Breast epithelium (tissue), 4 donors: ENCODE measurements at places on chromosomes 6 and 20.

DNA sequence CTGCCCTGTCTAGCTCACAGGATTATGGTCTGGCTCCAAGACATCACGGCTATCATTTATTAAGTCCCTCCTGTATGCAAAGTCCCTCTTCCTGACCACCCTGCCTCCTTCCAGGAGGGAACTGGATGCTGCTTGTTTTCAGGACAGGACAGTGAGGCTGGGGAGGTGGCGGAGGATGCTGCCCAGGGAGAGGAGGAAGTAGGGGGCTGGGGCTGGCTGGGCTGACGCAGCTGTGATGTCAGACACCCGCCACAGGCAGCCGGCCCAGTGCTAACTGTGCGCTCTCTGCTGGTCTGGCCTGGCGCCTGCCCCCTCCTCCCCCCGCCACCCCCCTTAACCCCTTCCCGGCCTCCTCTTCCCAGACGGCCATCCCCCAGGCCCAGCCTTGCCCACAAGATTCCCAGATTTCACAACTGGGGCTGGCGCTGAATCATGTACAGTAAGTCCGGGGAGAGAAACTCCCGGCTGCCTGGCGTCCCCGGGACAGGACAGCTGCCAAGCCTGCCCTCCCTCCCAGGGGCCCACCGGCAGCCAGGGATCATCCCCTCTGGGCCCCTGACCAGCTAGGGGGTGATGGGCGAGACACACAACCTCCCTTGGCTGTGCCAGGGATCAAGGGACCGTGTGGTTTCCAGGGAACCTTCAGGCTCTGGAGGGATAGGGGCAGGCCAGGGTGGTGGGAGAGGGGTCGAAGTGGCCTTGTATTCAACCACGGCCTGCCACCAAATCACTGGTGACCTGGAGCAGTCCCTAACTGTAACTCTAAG is 118.1 kb downstream of the CEBPB start:
- peaks cover 50% of the 10 kb centered on the region for H3K4me1 ChIP-seq
- no peaks in the 10 kb centered on the region for H3K27me3 ChIP-seq
- no peak overlapping the region for H3K4me3 ChIP-seq
- DNase-seq: peak; percentile 77
- peak overlapping the region; percentile 91 for H3K27ac ChIP-seq

- DNase-seq: no peak
- no peak overlapping the region for H3K4me3 ChIP-seq
- H3K27me3 ChIP-seq: no peaks in the 10 kb centered on the region
Observed at GRCh38 chr6:169274781-169275180, 21.1 kb upstream of the THBS2 start.

DNA sequence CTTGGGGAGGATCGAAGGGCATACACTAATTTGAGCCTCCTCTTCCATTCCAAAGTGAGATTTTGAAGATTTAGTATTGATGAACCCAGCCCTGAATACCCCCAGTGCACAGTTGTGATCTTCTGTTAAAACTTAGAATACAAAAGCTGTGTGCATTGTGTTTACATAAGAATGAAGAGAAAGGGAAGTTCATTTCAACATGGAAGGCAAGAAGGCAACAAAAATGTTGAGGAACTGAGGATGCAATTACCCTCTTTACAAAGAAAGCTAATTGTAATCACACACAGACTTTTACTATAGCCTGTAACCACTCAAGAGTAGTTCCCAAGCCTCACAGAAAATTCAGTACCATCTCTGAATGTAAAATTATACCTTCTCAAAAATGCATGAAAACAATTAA is 49.3 kb downstream of the GFOD1 start:
- H3K4me1 ChIP-seq: peaks cover 3% of the 10 kb centered on the region
- H3K27me3 ChIP-seq: no peaks in the 10 kb centered on the region
- DNase-seq: no peak

DNA sequence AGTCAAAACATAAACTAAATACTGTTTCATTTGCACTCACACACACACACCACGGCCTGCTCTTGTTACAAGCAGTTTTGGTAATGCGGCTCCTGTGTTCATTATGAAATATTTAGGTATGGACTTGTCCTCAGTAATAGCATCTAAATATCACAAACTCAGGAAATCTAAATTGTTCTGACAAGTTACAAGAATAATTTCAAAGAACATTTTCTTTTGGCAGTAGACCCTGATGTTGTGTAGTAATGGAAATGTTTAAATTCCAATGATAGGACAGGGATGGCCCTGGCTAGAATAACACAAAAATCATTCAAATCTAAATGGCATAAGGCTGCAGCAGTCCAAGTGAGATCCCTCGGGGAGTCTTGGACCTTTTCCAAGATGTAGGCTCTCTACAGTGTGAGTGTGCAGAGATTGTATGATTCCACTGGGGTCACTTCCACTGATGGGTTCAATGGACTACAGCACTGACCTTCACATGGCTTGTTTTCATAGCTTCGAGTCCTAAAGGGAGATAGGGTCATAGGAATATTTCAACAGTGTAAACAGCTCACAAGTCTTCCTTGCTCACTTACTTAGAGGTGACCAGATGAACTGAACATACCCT is 210.6 kb upstream of the PLCB4 start:
- no peaks in the 10 kb centered on the region for H3K36me3 ChIP-seq
- no peaks in the 10 kb centered on the region for H3K27me3 ChIP-seq
- H3K4me1 ChIP-seq: no peaks in the 10 kb centered on the region
- DNase-seq: no peak

DNA sequence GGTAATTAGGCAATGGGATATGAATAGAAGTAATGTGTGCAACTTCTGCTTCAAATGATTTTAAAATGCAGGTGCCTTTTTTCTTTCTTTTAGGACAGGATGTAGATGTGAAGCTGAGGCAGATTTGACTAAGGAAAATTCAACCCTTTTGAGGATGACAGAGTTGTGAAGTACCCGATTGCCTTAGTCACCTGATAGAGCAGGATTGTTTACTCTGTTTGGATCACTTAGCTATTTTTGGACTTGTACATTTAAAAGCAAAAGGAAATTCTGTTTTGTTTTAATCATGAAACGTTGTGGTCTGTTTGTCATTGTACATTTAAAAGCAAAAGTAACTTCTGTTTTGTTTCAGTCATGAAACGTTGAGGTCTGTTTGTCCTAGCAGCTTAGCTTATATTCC is 143.4 kb downstream of the FAM83B start:
- no peak overlapping the region for H3K4me3 ChIP-seq
- no peak overlapping the region for H3K27ac ChIP-seq
- H3K27me3 ChIP-seq: no peaks in the 10 kb centered on the region
- DNase-seq: no peak

- no peaks in the 10 kb centered on the region for H3K27me3 ChIP-seq
- no peak overlapping the region for H3K27ac ChIP-seq
- H3K4me3 ChIP-seq: no peak overlapping the region
- H3K4me1 ChIP-seq: no peaks in the 10 kb centered on the region
- no peak for DNase-seq
- H3K36me3 ChIP-seq: no peaks in the 10 kb centered on the region
Observed at GRCh38 chr20:14576196-14576877, 238.9 kb upstream of the FLRT3 start.

DNA sequence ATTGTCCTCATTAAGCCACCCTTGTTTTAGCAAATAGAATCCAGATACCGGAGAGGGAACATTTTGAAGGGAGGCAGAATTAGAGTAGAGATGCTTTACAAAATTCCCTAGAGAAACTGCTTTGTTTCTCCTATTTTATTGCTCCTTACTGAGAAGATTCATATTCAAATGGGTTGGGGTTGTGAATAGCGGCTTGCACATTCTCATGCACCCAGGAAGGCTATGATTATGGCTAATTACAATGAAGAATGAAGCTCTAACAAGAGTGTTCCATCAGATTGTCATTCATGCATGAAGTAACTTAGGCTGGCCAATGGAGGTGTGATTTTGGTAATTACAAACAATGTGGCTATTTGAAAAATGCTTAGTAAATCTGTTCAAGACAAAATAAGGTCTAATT is 129.6 kb downstream of the PACRG start:
- no peaks in the 10 kb centered on the region for H3K4me1 ChIP-seq
- no peaks in the 10 kb centered on the region for H3K27me3 ChIP-seq
- peak overlapping the region; percentile 59 for H3K27ac ChIP-seq
- no peaks in the 10 kb centered on the region for H3K36me3 ChIP-seq
- DNase-seq: no peak

DNA sequence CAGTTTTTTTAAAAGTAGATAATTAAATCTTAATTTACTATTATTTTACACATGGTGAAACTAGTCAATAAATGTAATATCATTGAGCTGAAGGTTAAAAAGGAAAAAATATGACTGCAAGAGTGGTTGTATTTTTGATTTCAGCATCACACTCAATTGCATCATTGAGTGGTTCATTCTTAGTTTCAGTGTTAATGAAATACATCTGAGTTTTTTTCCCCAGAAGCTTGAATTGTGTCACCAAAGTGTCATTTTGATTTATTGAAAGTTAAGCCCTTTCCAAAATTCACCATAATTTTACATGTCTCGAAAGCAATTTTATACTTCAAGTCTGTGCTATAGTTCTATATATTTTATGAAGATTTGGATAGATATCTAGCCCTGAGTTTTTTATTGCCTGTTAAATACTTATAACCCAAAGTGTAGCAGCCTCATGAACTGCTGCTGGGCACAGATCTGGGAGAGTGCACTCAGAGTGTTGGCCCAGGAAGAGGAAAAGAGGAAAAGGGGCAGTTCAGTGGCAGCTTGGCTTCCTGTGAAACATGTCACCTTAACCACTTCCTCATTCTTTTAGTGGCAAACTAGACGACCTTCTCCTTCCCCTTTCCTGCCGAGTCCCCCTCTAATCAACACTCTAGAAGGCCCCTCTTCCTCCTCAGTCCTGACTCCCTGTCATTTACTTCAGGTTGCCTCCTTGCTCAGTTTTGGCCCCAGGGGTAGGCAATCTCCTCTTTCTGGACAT is 140.7 kb downstream of the ESR1 start:
- no peaks in the 10 kb centered on the region for H3K4me1 ChIP-seq
- H3K27me3 ChIP-seq: no peaks in the 10 kb centered on the region
- no peaks in the 10 kb centered on the region for H3K36me3 ChIP-seq
- H3K4me3 ChIP-seq: no peak overlapping the region

DNA sequence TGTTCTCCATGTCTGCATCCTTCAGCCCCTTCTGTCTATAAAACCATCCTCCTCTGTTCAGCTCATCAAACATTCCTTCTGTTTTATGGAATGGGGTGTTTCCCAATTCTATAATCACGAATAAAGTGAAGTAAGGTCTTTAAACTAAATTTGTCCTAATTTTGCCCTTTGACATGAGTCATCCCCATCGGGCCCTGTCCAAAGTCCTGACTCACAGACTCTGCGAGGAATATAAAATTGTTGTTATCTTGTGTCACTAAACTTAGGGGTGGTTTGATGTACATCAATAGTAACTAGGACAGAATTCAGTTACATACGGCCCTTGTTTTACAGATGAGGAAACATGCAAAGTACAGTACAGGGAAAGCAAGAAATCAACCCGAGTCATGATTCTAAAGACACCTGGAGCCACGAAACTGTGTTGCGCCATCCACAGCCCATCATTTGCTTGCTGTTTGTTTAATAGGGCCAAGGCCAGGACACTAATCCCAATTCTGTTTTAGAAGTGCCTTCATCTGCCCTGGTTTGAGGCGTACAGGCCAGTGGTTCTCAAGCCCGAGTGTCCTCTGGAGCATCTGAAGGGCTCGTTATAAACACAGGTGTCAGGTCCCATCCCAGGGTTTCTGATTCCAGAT is 2.8 kb downstream of the ACSS1 start:
- no peak for DNase-seq
- no peak overlapping the region for H3K4me3 ChIP-seq
- H3K36me3 ChIP-seq: no peaks in the 10 kb centered on the region
- no peak overlapping the region for H3K27ac ChIP-seq
- H3K4me1 ChIP-seq: peaks cover 24% of the 10 kb centered on the region
- no peaks in the 10 kb centered on the region for H3K27me3 ChIP-seq

GRCh38 chr6:125863023-125863422 is 72.3 kb downstream of the NCOA7 start:
- no peak for DNase-seq
- H3K4me3 ChIP-seq: no peak overlapping the region
- H3K27me3 ChIP-seq: no peaks in the 10 kb centered on the region
- H3K4me1 ChIP-seq: no peaks in the 10 kb centered on the region
- H3K36me3 ChIP-seq: no peaks in the 10 kb centered on the region
- no peak overlapping the region for H3K27ac ChIP-seq

- H3K4me1 ChIP-seq: no peaks in the 10 kb centered on the region
- no peaks in the 10 kb centered on the region for H3K27me3 ChIP-seq
- H3K36me3 ChIP-seq: no peaks in the 10 kb centered on the region
- DNase-seq: peak; percentile 71
Observed at GRCh38 chr6:64330694-64331307, 695.2 kb downstream of the PHF3 start.

DNA sequence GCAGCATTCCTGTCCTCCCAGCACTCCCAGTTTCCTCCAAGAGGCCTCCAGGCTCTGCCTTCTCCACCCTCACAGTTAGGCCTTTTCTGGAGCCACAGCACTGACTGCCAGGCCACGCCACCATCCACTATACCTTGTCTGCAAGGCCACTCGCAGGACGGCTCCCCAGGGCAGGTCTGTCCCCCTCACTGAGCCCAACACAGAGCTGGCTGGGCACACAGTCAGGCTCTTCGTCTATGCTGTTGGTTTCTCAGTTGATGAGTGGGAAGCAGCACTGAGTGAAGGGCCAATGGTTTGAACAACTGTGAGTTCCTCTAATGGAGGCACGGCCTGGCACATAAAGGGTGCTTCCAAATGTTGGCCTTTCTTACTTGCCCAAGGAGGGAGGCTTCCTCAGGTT is 95.2 kb downstream of the GRM4 start:
- H3K36me3 ChIP-seq: no peaks in the 10 kb centered on the region
- H3K27me3 ChIP-seq: no peaks in the 10 kb centered on the region
- H3K4me3 ChIP-seq: no peak overlapping the region
- H3K27ac ChIP-seq: no peak overlapping the region

DNA sequence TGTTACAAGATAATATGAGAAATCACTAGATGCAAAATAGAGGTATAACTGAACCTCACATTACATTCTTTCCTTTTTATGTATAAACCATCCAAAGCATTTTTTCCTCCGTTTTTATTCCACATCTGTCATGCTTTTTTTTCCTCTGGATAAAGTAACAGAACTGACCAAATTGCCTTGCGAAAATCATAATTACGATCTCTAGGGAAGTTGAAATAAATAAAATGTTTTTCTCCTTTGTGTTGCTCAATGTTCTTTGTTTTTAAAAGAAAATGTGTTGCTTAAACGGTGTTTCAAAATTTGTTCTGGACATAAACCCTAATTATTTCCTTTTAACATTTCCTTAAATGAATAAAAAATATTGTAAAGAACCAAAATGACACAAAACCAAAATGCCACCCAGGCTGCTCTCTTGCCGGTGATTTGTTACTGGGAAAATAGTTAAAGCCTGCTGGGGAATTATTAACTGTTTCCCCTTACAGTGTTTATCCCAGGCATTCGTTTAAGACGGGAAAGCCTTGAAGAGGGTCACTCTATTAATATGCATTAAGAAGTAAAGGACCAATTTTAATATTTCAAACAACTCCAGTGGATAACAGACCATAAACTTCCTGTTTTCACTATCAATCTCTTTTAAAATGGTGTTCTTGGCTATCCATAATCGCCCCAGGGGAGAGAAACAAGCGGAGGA is 1.7 kb upstream of the ADGRB3 start:
- no peaks in the 10 kb centered on the region for H3K27me3 ChIP-seq
- peak overlapping the region; percentile 79 for H3K4me3 ChIP-seq
- H3K36me3 ChIP-seq: no peaks in the 10 kb centered on the region

- H3K27me3 ChIP-seq: no peaks in the 10 kb centered on the region
- H3K4me3 ChIP-seq: no peak overlapping the region
- no peaks in the 10 kb centered on the region for H3K4me1 ChIP-seq
Observed at GRCh38 chr6:123316733-123317323, 319.9 kb downstream of the TRDN start.

GRCh38 chr6:7813704-7814103 is 87.8 kb downstream of the BMP6 start:
- no peaks in the 10 kb centered on the region for H3K27me3 ChIP-seq
- no peak for DNase-seq
- H3K4me1 ChIP-seq: no peaks in the 10 kb centered on the region
- no peak overlapping the region for H3K4me3 ChIP-seq
